ENCODE measurements at places on chromosomes 11 and 22.

GRCh38 chr11:130616573-130616972 is 168.1 kb downstream of the ADAMTS15 start:
- DNase-seq = no peak

- DNase-seq = no peak
Measured at GRCh38 chr22:46655861-46656608, 35.8 kb downstream of the GRAMD4 start.

GRCh38 chr11:44275241-44275640 is 34.7 kb downstream of the ALX4 start:
- no peak for DNase-seq

DNA sequence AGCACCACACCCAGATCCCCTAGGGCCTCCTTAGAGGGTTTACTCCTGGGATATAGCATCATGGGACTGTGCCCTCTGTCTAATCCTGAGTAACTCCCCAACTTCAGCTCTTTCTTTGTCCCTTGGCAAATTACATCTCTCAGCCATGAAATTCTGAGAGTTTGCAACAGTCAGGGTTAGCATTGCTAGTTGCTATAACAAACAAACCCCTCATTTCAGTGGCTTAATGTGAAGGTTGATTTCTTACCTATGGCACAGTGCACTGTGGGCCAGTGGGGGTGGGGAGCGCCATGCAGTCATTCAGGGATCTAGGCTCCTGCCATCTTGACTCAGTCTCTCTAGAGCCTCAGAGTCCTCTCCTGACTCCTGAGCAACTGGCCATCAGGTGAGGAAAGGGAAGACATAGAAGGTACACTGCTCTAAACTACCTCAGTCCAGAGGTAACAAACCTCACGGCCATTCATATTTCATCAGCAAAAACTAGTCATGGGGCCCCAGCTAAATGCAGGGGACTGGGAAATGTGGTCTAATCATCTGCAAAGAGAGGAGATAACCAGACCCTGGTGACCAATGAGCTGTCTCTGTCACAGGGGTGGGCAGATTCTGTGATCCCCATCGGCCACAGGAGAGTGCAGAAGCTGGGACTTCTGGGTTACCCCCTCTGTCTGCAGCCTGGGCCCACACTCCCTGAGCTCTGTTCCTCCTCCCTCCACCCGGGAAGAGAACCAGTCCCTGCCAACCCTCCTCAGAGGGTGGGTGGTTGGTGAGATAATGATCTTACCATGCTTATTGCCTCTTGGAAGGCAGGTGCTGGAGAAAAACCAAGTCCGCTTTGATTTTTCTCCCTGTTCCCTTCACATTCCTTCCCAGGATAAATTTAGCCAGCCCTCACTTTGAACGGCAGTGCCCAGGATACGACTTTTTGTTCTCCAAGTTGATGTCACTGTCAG is 17.5 kb downstream of the PRG3 start:
- DNase-seq = no peak

GRCh38 chr22:35138521-35138920 is 72.6 kb downstream of the ISX start:
- DNase-seq = no peak

DNA sequence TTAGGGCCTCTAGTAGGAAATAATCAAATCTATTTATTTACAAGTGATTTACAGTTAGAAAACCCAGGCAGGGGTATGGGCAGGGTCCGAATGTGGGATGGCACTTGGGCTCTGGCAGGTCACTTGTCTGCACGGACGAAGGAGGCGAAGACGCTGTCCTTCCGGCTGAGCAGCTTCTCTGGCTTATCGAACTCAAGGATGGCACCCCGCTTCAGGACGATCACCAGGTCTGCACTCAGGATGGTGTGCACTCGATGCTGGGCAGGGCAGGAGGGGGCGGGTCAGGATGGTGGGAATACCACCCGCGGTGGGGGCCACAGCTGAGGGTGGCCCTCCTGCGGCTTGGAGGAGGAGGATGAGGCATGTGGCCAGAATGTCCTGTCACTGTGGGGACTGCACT is 4.4 kb upstream of the KCNJ11 start:
- DNase-seq = no peak

GRCh38 chr11:113874581-113875233 is 665 bp downstream of the USP28 start:
- DNase-seq = no peak

GRCh38 chr22:50548040-50548920 is 2.6 kb downstream of the KLHDC7B start:
- DNase-seq = no peak

- DNase-seq = no peak
Measured at GRCh38 chr11:18308242-18308641, 13.7 kb downstream of the HPS5 start.

GRCh38 chr11:26344647-26345046 is 12.7 kb downstream of the ANO3 start:
- no peak for DNase-seq

DNA sequence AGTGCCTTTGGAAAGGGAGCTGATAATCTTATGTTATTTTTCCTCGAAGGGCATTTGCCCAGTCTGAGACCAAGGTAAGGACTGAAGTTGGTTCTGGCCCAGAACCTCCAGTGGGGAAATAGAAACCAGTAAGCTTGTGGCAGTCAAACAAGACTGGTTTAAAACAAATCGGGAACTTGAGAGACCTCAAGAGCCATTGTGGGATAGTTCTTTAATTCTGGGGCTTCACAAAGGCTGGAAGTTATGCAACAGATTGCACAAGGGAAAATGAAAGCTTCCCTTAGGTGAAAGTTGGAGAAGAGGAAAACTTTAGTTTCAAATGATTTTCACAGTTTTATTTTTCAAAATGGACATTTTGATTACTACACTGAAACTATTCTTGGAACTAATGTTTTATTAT is 33.5 kb upstream of the RAB38 start:
- no peak for DNase-seq

GRCh38 chr11:14273895-14274294 is 85.1 kb downstream of the RRAS2 start:
- DNase-seq = no peak

- DNase-seq = no peak
Measured at GRCh38 chr11:25396847-25397246, 900.0 kb downstream of the LUZP2 start.

- no peak for DNase-seq
Measured at GRCh38 chr11:24567380-24567779, 70.5 kb downstream of the LUZP2 start.

DNA sequence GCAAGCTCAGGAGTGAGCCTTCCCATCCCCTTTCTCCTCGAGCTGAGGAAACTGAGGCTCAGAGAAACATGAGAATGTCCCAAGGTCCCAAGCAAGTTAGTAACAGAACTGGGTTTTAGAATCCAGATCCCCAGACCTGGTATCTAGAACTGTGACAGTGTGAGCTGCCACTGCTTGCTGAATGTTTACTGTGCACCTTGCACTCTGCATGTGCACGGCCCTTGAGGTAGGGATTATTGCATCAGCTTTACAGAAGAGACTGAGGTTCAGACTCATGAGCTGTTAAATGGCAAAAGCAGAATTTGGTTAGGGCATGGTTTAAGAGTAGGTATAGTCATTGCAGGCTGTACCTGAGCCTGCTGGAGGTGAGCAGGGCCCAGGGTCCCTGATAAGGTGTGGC is 3.8 kb upstream of the MPPED1 start:
- no peak for DNase-seq

DNA sequence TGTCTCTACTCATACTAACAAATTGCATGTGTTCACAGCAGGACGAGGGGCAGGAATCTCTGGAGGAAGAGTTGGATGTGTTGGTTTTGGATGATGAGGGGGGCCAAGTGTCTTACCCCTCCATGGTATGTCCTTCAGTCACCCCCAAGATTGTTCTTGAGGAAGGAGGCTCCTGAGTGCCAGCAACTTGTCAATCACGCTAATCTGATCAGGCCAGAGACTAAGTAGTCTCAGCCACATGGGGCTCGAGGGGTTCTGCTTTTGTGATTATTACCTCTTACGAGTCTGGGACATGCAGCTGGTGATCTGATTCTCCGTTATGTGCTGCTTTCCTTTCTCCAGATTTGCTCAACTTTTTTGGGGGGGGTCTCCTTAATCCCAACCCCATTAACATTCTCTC is 54.3 kb downstream of the CTNND1 start:
- DNase-seq = no peak

DNA sequence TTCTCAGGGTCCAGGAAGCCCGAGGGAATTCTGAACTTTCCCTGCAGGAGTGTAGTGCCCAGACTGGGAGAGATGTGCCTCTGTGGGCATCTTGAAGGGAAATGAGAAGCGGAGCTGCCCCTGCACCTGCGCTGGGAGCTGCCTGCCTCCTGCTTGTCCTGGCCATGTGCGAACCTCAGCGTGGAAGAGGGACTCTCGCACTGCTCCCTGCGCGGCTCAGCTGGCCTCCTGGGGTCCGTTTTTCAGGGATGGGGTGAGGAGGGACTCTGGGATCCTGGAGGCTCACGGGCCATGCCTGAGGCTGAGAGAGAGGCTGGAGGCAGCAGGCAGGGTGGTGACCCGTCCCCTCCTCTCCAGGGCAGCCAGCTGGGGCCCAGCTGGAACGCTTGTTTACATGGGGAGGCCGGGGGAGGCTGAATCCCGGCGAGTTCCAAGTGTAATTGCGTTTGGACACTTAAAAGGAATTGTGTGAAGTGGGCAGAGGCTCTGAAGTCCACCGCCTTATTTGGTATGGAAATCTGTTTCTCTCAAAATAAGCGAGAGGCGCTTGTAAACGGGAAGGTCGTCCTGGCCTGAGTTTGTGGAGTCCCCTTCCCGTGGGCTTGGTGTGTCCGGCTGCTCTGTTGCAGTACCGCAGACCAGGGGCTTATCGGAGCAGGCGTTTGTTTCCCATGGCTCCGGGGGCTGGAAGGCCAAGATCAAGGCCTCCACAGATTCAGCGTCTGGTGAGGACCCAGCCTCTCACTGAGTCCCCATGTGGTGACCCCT is 1.2 kb upstream of the MRGPRF start:
- DNase-seq = no peak

- no peak for DNase-seq
Measured at GRCh38 chr11:101439488-101439887, 144.3 kb downstream of the TRPC6 start.

DNA sequence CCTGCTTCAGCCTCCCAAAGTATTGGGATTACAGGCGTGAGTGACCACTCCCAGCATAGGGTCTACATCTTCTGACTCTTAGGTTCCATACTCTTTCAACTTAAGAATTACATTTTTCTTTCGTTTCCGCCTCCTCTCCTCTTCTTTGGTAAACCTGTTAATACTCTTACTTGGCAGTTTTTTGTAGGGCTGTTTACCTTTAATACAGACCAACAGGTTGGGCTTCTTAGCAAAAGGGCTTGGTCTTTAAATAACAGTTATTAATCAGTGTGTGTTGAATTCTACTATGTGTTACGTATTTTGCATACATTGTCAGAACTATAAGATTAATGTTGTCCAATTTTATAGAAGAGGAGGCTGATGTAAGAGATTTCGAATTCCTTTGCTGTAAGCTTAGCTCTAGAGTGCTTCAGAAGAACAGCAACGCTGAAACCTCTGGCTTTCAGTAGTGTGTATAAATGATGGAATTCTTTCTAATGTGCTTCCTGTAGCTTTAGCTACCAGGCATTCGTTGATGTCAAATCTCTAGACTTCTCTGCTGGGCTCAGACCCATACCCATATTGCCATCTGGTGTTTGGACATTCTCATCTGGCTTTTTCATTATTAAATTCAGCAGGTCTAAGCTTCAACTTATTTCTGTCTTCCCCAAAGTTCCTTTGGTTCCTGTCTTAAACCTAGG is 3.1 kb downstream of the FDX1 start:
- no peak for DNase-seq

DNA sequence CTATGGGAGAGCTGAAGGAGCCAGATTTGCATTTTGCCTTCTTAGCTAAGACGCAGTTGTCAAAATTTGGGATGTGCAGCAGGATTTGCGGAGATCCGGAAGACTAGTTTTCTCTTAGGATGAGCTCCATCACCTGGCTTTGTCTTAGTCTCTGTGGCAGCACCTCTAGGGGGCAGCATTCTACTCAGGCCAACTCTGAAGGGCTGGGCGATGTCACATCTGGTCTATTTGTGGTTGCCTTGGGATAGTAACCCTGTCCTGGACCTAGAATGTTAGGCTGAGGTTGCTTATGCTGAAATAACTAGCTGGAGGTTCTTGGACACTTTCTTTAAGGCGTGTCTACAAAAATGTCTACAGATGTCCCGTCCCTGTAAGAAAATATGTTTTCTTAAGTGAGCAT is 116.2 kb downstream of the FAT3 start:
- DNase-seq = no peak

GRCh38 chr11:75430714-75431532 is 2.1 kb downstream of the KLHL35 start:
- no peak for DNase-seq

DNA sequence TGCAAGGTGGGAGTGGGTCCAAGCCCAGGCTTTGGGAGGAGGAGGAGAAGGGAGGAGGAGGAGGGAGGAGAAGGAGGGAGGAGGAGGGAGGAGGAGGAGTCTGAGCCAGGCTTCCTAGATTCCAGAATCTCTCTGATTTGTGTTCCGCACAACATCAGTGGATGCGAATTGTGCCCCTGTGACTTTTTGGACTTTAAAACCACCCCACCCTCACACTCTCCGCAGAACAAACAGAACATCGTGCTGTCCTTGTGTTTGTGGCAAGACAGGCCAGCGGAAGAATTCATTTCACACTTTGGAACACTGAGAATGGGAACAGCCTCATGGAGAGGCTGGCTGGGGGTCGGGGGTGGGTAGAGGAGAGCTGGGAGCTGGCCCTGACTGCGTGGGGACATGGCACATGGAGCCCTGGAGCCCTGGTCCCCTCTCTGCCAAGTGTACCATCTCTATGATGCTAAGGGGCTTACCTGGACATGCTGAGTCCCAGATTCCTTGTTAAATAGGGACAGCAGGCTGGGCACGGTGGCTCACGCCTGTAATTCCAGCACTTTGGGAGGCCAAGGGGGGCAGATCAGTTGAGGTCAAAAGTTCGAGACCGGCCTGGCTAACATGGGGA is 16.4 kb upstream of the SHANK2 start:
- no peak for DNase-seq
